ENCODE measurements at places on chromosomes 5 and 9. TPM values are rescaled to one million over a fixed set of nuclear protein-coding genes. Genes with fewer than 3 reads are reported as not detected.

Gene RHOBTB3
- total RNA-seq = 95.7 TPM

Gene CREBRF
- 37.9 TPM for total RNA-seq

Gene CMBL
- total RNA-seq = 166 TPM

Gene MED22
- total RNA-seq = 42.1 TPM

Gene PCDHB16
- total RNA-seq = 0.40 TPM

Gene CAVIN4
- not detected for total RNA-seq

Gene DPH7
- 52.5 TPM for total RNA-seq

Gene GDA
- total RNA-seq = 291 TPM

Gene TAF11L11
- not detected for total RNA-seq

Gene PCDHGA5
- total RNA-seq = 0.94 TPM

Gene HSD17B3
- not detected for total RNA-seq

Gene KCTD16
- 1.7 TPM for total RNA-seq

Gene MARCOL
- not detected for total RNA-seq

Gene SRD5A1
- total RNA-seq = 16.9 TPM

Gene GNG10
- 31.9 TPM for total RNA-seq

Gene FCN2
- total RNA-seq = not detected

Gene PPP3R2
- not detected for total RNA-seq

Gene GPR151
- not detected for total RNA-seq

Gene FAM120A
- total RNA-seq = 137 TPM

Gene FBP2
- not detected for total RNA-seq

Gene PIP5KL1
- total RNA-seq = not detected

Gene C8G
- not detected for total RNA-seq

Gene TAS2R1
- not detected for total RNA-seq

Gene IRX1
- total RNA-seq = not detected

Gene NR2F1
- total RNA-seq = 2.1 TPM

Gene GABRA1
- not detected for total RNA-seq

Gene FOXD4L3
- total RNA-seq = not detected

Gene ASPN
- total RNA-seq = 2.5 TPM

Gene LCN2
- 52.0 TPM for total RNA-seq

Gene MSX2
- total RNA-seq = 1.6 TPM
